GM13976 (cell line): ENCODE measurements at places on chromosomes 5 and 9.
A peak's percentile ranks its signal among the peaks of the same experiment; 100 is the strongest.

DNA sequence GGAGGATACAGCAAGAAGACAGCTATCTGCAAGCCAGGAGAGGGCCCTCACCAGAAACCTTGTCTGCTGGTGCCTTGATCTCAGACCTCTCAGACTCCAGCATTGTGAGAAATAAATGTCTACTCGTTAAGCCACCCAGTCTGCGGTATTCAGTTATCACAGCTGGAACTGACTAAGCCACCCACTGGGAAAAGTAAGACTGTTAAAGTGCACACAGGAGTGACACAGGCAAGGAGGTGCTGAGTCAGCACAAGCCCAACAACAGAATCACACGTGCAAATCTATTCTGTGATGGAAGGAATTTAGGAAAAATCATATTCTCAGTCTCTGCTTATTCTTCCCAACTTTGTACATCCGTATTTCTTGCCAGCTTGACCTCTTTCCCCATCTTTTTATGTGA is 200.0 kb downstream of the NR2F1-AS1 start:
- DNase-seq, result no peak

DNA sequence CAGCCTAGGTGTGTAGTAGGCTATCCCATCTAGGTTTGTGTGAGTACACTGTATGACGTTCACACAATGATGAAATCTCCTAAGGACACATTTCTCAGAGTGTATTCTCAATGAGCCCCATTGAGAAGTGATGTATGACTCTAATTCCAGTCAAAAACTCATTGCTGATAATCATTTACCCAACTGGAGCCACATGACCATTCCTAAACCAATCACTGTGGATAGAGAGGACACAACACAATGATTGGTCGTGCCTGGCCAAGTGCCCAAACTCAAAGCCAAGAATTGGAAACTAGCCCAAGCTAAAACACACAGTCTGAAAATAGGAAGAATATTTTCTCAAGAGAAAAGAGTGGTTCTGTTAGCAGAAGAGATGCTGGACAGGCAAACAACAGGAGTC is 191.2 kb downstream of the ZNF462 start:
- no peak for DNase-seq

GRCh38 chr5:99795031-99795430 is 740.1 kb upstream of the FAM174A start:
- DNase-seq, result no peak

GRCh38 chr5:170614065-170614490 is 110.3 kb downstream of the KCNIP1 start:
- no peak for DNase-seq

DNA sequence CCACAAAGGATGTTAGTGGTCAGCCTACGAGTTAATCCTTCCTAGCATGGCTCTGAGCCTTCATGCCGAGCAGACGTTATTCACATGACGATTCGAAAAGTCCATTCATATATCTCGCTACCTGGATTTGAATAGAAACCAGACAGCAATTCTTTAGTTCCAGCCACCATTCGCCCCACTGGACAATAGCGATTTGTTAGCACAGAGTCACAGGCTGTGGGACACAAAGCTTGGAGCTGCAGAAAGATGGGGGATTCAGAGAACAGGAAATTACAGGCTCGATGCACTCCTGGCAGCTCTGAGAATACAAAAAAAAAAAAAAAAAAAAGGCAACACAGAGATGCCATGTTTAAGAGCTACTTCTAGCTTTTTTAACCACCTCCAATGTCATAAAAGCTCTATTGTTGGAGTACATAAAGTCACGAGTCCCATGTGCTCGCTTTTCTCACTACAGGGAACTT is 110.7 kb downstream of the NR6A1 start:
- peak; percentile 15 for DNase-seq

DNA sequence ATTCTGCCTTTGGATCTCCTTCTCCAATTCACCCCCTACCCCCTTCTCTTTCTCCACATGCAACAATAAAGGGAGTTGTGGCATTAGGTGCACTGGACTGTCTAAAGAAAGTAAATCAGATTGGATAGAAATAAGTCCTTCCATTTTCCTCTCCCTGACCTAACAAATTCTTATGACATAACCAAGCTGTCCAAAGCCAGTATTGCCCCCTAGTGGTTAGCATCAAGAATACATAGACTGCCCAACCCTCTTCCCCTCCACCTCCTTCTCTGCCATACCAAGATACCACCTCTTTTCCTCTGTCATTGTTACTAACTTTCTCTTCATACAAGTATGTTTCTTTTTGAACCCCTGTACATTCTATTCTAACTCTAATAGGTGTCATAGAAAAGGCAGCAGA is 45.7 kb downstream of the PPARGC1B start:
- DNase-seq, result no peak
